Astrocyte of the spinal cord (primary cell): ENCODE measurements at places on chromosomes 16 and 17.

DNA sequence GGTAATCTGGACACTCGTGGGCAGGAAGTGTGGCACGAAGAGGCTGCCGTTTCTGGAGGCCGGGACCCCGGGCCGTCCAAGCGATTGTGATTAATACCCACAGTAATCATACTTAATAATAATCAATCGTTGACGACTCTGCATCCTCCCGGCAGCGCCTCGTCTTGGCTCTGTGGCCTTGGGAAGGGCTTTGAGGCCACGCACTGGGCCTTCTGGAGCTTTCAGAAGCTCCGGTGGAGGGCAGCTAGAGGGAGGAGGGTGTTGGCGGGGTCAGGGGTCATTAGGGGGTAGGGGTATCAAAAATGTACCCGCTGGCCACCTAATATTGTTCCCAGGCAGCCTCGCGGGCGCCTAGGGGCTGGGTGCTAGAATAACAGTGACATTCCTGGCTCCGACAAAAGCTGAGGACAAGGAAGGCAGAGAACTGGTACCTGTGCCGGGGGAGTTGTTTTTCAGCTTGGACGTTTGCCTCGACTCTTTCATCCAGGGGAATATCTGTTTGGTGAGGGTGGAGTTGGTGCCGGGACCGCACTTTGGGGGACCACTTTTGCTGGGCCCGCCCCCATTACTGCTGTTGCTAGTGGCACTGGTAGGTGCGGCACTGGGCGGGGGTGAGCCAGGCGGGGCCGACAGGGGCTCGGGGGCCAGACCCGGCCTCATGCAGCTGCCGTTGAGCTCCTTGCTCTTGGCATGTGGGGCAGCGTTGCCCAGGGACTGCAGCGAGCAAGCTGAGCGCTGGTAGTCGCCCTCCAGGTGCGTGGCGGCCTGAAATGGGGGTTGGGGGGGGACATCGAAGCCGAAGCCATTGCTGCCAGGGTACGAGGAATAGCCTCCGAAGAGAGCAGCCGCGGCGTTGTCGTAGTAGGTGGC lies 6.9 kb upstream of the HOXB2 start:
- DNase-seq = peak; percentile 56

DNA sequence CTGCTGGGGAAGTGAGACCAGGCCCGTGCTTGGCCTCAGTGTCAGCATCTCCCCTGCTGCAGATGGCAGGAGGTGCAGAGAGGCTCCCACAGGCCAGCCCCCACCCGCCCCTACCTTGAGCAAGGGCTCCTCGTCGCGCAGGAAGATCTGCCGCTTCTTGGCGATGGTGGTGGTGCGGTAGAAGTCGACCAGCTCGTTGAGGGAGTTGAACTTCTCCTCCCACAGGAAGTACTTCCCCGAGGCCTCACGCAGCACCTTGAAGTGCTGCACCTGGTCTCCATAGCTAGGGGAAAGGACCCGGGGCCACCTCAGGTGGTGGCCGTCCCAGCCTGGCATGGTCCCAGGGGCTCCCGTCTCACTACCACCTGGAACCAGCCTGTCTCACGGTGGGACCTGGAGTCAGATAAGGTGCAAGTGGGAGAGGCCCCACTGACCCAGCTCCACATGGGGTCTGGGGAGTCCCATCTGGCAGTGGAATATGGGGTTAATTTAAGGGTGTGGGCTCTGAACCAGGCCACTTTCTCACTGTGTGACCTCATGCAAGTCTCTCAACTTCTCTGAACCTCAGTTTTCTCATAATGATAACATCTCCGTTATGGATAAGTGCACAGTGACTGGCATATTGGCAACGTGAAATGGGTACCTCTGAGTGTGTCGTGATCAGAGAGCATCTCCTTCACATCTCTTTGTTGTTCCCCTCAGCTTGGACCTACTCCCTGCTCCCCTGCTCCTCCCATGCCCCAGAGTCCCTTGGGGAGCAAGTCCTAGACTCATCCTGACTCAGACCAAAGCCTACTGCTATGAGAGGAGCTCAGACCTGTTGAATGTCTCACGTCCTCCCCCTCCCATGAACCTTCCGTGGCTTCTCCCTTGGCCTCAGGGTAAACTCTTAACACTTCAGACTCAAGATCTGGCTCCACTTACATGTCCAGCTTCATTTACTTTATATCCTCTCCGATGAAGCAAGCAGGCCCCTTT lies 19.8 kb upstream of the FAM83G start:
- no peak for DNase-seq

- no peak for DNase-seq
These were observed 13.4 kb downstream of the FLOT2 start for GRCh38 chr17:28883967-28884702.

DNA sequence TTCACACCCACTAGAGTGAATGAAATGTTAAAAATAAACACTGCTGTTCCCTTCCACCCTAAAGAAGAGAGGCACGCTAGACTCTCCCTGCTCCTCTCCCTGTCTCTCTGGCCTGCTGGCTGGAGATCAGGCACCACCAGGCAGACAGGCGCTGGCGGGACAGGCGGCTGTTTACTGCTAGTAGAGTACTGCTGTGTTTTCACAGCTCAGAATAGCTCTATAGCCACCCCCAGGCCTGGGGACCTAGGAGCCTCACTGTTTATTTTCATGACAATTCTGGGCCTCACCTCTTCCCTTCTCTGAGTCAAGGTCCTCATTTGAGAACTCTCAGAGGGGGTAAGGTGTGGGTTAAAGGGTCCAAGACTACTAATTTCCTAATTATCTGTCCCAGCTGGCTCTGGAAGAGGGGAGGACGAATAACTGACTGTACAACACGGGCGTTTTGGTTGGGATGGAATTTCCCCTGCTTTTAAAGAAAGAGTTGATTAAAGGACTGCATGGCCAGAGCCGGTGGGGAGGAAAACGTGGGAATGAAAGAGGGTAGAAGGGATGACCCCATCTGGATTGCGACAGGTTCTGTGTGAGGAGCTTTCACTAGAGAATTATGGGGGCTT lies 9.0 kb upstream of the G6PC1 start:
- DNase-seq = no peak

- DNase-seq = no peak
These were observed 37.5 kb downstream of the SDR42E1 start for GRCh38 chr16:81973737-81974136.

GRCh38 chr17:19787733-19788357 lies 39.7 kb upstream of the ALDH3A1 start:
- no peak for DNase-seq

GRCh38 chr17:53844491-53845107 lies 21.9 kb downstream of the KIF2B start:
- DNase-seq = no peak

- no peak for DNase-seq
These were observed 66.0 kb downstream of the GNAO1 start for GRCh38 chr16:56257239-56257638.

- DNase-seq = no peak
These were observed 34.2 kb downstream of the CDH13 start for GRCh38 chr16:82660966-82661365.
